ENCODE measurements at places on chromosomes 3 and 15.

DNA sequence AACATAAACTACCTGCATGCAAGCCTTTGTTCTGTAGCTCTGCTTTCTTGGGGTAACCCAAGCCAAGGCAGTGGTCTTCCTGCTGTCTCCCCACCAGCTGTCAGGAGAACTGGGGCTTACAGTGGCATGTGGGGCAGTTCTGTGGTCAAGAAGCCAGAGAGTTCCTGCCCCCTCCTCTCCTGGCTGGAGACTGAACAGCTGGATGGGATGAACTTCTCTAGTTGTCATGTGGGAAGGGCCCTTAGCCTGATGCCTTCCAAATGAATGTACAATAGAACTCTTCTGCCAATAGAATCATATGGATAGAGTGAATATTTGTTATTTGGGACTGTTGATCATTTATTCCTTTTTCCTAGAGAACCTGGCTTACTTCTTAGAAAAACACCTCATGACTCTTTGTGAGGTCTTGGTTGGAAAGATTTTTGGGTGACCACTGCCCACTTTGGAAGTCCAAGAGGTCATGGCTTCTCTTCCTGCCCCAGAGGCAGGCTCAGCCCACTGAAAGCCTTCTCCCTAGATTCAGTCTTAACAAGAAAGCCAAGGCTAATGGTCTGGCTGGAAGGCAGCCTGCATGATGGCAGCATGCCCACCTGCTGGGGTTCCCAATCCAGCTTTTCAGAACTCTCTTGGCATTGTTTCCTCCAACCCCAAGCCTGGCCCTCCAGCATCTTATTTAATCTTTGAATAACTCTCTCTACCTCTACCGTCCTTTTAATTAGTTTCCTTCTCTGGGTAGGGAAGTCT is 462.9 kb upstream of the PROK2 start:
- no peak for DNase-seq

GRCh38 chr3:19931767-19932188 is 2.2 kb downstream of the EFHB start:
- no peak for DNase-seq

DNA sequence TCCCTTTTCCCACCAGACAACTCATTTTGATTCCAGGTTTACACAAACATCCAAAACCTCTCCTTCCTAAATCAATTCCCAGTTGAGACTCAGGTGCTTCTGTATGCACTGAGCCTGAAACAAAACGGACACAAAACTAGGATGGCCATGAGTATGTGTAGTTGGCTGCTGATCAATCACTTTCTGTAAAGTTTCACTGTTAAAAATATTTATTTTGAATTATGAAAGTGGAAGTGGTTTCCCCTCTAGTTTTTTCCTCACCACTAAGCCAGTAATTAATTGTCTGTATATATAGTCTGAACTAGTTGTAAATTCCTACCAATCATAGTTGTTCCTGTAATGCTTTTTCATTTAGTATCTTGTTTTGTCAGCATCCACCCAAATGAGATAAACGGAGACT is 51.7 kb upstream of the TSPAN3 start:
- no peak for DNase-seq

GRCh38 chr3:23811185-23811527 is 5.4 kb downstream of the UBE2E1 start:
- no peak for DNase-seq

DNA sequence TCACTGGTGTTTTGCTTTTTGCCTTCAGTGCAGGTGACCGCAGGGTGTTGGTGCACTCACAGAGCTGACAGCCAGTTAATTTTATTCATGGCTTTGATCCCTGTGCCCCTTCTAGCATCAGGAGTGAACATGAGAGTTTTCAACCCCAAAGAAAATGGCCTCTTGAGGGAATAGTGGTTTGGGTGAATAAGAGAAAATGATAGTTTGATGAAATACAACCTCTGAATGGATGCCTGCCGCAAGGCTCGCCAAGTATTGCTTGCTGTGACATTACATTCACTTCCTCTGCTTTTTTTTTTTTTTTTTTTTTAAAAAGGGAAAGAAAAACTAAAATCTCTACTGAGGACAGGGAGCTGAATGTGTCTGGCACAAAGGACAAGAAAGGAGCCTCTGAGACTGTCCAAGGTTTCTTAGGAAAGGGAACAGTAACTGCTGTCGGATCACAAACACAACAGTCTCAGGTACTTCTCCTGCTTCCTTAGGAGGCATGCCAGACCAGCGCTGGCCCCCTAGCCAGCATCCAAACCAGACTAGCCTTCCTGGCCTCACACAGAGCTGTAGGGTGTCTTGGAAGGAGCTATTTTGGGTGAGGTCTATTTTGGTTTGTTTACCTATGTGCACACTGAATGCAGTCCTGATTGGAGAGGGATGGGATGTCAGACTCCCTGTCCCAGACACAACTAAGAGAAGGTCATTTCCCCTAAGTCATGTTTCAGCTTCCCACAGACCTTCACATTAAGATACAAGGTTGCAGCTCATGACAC is 29.0 kb downstream of the CCDC80 start:
- no peak for DNase-seq

GRCh38 chr15:48422401-48422800 is 91.2 kb downstream of the DUT start:
- DNase-seq = no peak

DNA sequence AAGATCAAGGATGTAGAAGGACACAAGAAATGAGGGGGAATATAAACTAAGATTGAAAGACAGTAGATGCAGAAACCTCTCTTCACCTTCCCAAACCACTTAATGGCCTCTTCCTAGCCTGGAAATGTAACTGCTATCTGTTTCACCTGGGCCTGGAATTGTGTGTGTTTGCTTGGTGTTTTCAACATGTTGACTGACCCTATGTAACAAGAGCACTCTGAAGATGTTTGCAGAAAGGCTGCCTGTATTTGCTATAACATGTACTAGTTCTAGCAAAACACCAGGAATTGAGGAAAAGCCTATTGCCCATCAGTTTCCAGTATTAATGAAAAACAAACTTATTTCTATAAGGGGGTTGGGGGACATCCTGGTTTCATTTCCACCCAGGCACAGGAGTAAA is 248.3 kb downstream of the WDR72 start:
- DNase-seq = no peak

DNA sequence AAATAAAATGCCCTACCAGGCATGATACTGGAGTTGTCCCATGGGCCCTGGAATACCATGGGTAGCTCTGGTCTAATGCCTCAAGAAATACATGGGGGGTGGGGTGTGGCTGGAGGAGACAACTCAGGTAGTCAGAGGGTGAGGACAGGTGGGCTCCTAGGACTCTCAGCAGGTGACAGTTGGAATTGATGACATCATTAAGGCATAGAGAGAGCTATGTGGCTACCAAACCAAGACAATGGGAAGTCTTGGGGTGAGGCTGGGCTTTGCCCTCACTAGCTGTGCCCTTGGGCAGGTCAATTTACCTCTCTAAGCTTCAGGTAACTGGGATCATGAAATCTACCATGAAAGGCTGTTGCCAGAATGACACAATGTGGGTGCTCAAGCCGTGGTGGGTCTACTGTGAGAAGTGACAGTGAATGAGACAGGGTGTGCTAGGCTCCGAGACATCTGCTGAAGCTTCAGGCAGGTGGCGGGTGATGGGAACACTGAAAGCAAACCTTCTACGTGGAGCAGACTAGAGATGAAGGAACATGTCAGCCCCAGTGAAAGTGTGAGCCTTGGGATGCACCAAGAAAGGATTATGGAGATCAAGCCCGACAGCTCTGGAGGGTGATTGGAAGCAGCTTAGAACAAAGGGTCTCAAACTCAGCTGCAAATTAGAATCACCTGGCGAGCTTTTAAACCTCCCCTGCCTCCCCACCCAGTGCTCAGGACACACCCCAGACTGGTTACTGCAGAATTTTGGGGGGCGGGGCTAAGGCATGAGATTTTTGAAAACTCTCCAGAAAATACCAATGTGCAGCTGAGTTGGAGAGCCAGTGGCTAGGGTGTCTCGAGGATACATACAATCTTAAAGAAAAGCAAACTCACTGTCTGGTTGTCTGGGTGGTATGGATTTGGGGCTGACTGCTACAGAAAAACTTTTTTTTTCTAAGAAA is 21.5 kb downstream of the SLC6A20 start:
- no peak for DNase-seq

DNA sequence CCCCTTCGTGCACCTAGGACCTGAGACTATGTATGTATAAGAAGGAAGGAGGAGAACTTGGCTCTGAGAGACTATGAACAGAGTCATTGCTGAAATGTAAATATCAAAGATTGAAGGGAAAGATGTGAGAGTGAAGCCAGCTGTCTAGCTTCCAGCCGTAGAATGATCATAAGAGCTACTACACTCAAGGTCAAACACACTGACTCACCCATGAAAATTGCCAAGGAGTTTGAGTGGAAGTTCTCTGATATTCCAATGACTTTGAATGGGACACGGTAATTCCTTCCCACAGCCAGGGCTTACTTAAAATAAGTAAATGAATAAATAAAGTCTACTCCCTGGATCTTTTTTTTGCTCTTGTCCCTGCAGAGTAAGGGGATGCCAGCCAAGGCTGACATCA is 398.9 kb upstream of the TPRG1 start:
- no peak for DNase-seq

All from GM04503 (cell line).